ENCODE measurements at places on chromosomes 2 and 18. TPM values are rescaled to one million over a fixed set of nuclear protein-coding genes. Genes with fewer than 3 reads are reported as not detected.

DNA sequence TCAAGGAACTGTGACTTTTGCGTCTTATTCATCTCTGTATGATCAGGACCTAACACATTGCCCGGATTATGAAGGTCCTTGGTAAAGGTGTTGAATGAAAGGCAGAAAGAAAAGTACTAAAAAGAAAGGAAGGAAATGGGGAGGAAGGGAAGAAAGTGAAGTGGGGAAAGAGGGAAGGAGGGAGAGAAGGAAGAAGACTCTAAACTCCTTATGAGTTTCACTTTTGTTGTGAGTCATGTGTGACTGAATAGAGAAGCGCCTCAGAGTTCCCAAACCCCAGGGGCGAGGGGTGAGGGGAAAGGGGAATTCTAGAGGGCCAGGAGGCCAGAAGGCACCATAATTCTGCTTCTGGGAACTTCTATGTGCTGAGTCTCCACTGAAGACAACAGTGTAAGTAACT, 30.9 kb upstream of the OSBPL6 start:
- DNase-seq = no peak

DNA sequence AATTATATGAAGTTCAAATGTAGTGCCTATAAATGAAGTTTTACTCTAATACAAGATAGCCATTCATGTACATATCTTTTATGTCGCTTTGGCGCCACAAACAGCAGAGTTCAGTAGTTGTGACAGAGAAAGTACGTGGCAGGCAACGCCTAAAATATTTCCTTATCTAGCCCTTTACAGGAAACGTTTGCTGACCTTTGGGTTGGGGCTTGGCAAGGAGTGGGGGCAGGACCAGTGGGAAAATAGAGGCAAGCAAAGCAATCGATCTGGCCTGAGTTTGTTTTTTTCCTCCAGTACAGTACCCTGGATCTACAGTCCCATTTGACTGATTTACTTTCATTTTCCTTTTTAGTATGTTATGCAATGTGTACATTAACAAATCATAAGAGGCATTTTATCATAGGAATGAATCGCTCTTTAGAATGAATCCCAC, 13.1 kb downstream of the CCDC68 start:
- no peak for DNase-seq

GRCh38 chr2:42795841-42796301, 3.5 kb upstream of the HAAO start:
- DNase-seq = peak; percentile 48

GRCh38 chr2:158662421-158662820, 132.7 kb upstream of the DAPL1 start:
- no peak for DNase-seq

The RPIA gene
- total RNA-seq = 19.1 TPM

GRCh38 chr2:225103737-225104141, 61.5 kb upstream of the DOCK10 start:
- no peak for DNase-seq

GRCh38 chr2:191607096-191607495, 70.8 kb upstream of the NABP1 start:
- no peak for DNase-seq

The AFTPH gene
- 13.0 TPM for total RNA-seq

Data from left ventricle myocardium superior (tissue), 1 donor.